Panc1 (cell line): ENCODE measurements at places on chromosomes 12 and 14. TPM values are rescaled to one million over a fixed set of nuclear protein-coding genes. Genes with fewer than 3 reads are reported as not detected.

DNA sequence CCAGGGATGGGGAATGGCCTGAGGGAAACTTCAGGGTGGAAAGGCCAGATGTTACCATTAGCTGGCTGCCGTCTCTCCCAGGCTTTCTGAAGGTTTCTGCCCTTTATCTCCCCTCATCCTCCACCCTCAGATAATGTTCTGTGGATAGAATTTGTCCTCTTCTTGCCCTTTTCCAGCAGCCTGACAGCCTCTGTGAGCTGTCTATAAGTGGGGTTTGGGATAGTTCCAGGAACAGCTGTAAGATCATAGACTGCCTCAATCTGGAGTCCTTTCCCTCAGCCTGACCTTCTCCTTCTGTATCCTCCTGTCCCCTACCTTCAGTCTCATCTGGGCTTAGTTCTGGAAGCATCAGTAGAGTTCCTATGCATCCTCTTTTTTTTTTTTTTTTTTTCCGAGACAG is 2.8 kb upstream of the RND1 start:
- DNase-seq = no peak

- DNase-seq = no peak
Observed at GRCh38 chr14:50347521-50347920, 35.4 kb downstream of the DMAC2L start.

DNA sequence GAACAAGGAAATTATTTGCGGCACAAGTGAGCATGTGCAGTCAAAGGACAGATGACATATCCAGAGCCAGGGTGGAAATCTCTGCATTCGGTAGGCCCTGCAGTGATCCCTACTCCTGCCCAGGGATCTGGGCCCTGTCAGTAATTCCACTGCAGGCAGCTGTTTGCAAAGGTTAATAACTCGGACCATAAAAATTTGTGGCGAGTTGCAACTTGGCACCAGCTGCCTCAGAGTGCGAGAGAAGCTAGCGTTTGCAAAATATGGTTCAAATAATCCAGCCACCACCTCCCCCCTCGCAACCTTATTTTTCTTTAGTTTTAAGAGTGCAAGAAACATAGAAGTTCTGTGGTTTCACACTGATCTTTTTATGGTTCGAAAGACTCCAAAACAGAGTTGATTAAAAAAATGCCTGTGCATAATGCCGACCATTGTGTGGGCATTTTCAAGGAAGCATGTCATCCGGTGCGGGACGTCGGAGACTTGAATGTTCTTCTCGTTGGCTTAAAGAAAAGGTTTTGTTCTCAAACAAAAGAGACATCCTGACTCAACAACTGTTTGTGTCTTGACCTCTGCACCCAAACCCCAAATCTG is 224.5 kb downstream of the BCL11B start:
- DNase-seq = no peak

The FAIM2 gene
- 0.49 TPM for total RNA-seq

DNA sequence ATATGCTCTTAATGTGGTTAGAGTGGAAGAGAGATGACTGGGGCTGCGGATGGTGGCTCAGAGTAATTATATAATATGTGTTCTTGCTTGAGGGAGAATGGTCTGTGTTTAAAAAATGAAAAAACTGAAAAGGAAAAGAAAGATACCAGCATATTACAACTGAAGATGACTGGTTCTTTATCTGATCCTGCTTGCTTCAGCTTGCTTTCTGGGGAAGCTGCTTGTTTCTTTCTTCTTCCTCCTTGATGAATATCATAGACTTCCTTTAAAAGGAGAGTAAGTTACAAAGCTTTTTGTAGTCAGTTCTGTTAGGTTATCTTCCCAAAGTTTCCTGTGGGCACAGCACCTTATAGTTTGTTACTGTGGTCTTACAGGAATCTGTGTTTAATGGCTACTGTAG is 210.9 kb downstream of the ERC1 start:
- DNase-seq = no peak

The OR6C2 gene
- total RNA-seq = not detected

DNA sequence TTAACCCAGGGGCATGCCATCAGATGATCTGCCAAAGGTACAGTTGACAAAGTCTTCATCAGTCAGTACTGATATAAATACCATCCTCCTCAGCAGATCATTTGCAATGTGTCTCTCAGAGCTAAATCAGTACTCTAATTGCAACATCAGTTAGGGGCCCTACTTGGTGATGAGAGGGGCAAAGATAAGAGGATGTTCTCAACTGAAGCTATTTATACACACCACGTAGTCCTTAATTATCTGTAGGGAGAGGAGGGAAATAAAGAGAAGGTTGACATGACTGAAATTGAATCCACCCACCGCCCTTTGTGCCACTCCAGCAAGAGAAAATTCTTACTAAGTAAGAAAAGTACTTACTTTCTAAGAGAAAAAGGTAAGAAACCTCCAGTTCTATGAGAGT is 157.8 kb upstream of the NUDT4 start:
- no peak for DNase-seq

GRCh38 chr14:75559451-75560222 is 18.8 kb upstream of the FLVCR2 start:
- no peak for DNase-seq

DNA sequence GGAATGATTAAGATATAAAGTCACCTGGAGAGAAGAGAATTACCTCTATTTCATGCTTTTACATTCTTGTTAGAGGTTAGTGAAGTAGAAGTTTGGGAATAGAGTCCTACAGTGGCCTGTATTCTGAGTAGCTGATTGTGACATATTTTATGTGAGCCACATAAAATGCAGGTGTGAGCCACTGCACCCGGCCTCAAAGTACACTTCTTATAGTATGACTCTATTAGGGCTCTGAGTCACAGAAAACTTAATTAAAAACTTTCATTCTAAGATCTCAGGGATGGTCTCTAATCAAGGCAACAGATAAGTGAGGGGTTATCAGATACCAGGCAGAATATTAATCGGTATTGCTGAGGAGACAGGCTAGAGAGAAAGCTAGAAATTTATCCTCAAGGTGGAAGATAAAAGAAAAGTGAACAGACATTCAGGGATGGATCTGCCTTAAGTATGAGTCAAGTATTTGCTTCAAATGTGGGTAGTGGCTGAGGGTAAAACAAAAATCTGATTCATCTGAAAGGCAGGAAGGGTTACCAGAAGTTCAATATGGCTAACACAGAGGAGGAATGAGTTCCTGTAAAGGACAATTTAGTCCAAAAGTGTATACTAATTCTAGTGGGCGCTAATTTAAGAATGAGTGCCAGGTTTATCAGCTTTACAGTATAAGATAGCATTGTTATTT is 5.5 kb upstream of the G2E3 start:
- no peak for DNase-seq

The PPM1H gene
- 22.9 TPM for total RNA-seq
